ENCODE measurements at places on chromosomes 4 and X.

GRCh38 chr4:151659601-151660364 lies 101.0 kb downstream of the GATB start:
- no peak for DNase-seq

- DNase-seq: no peak
Measured at GRCh38 chrX:130631011-130631410, 229.2 kb downstream of the RBMX2 start.

- no peak for DNase-seq
Measured at GRCh38 chrX:74248889-74249288, 55.1 kb upstream of the ZCCHC13 start.

DNA sequence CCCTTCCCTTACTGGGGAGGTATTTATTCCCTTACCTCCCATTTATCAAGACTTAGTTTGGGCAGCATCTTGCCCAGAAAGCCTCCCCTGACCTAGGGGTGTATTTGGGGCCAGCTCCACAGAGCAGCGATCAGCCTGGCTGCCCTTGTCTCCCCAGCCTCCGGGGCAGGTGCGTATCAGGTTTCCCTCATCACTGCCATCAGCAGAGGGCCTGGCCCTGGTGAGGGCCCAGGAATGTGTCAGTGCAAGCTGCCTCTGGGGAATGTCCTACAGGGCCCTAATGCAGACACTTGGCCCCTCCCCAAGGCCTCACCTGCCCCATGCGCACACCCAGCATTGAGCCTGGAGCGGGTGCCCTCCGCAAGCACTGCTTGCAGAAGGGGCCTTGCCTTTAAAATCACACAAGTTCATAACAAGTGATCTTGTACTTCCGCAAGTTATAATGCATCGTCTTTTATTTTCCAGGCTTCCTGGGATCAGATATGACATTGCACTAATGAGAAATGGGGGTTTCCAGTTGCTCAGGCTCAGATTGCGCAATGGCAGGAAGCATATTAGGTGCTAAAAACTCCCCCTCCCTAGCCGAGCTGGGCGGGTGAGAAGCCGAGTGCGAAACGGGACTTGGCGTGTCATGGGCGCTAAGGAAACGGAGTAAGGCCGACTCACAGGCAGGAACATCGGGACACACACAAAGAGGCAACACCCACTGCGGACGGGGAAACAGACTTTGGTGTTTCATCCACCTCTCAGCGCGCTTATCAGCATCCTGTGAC lies 25.4 kb upstream of the AFAP1 start:
- no peak for DNase-seq

DNA sequence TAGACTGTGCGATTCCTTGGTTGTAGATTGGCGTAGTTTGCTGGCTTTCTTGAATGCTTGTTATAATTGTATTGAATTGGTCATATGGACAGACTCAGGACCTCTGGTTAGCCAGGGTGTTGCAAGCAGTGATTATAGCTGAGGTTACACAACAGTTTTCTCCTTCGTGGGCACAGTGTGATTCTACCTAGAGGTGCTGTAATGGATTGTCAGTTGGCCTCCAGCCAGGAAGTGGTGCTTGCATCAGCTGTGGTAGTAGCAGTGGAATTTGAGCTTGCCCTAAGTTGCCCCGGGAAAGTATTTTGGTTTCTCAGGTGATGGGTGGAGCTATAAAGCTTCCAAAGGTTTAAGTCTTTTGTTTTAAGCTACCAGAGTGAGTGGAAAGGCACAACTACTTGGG lies 23.1 kb upstream of the GABRG1 start:
- DNase-seq: no peak

DNA sequence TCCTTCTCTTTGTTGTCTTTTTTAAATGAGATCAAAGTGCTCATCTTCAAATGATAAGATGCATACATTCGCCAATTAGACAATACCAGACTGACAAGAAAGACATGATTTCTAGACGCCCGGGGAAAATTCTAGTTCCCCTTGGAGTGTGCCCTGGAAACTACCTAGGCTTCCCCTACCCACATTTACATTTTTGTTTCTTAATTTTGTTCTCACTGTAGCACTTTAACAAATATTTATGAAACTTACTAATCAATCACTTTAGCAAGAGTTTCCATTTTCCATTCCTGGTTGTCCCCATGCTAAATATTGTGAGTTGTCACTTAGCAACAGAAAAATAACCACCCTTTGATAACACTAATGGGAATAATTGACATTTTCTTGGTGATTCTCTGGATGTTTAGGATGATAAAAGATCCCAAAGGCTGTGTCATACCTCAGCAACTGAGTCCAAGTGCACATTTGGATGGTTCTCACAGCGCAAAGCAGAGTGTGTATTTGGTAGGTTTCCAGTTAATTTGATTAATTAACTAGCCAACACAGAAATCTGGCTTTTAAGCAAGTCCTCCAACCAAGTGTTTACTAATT lies 69.6 kb downstream of the FGFBP1 start:
- no peak for DNase-seq

- no peak for DNase-seq
Measured at GRCh38 chr4:111359602-111360001, 736.7 kb upstream of the PITX2 start.

DNA sequence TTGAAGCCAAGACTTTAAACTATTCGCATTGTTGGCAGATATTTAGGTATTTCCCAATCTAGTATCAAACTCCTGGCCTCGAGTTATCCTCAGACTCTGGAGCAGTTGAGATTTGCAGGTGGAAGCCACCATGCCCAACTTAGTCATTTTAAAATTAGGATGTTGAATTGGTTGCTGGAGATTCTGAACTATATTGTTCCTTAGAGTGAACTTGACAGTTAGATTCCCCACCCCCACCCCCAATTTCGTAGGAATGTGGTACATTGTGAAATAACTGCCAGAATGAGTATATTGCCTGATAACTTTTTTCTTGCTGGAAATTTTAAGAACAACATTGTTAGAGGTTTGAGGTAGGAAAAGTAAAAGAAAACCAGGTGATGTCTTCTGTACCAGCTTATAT lies 2.3 kb downstream of the NOCT start:
- DNase-seq: no peak
